ENCODE measurements at places on chromosomes 1 and 21.

DNA sequence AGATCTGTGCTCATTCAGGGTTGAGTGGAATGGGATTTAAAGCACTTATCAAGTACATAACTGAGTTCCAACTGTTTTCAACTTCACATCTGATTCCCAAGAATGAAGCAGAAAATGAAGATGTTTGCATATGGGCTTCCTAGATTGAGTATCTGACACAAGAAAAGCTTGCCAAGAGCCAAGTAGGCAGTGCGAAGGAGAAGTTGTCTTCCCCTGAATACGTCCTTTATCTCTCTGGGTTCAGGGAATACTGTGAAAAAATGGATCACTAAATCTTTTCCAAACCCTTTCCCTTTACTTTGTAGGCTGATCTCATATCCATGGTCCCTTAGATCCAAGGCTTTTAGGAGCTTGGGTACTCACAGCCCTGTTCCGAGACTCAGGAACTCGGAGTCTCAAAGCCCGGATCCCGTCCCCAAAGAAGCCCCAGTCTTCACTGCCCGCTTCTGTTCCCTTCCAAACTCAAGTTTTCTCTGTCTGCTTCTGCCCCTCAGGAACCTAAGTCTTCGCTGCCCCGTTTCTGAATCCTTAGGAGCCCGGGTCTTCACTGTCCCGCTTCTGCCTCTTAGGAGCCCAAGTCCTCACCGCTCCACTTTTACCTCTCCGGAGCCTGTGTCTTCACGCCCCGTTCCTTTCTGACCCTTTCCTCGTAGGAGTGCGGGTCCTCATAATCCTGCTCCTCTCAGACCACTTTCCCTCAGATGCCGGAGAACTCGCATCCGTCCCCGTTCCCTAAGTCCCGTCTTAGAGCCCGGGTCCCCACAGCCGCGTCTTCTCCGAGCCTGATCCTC is 616 bp downstream of the TAF12 start:
- no peak for DNase-seq

DNA sequence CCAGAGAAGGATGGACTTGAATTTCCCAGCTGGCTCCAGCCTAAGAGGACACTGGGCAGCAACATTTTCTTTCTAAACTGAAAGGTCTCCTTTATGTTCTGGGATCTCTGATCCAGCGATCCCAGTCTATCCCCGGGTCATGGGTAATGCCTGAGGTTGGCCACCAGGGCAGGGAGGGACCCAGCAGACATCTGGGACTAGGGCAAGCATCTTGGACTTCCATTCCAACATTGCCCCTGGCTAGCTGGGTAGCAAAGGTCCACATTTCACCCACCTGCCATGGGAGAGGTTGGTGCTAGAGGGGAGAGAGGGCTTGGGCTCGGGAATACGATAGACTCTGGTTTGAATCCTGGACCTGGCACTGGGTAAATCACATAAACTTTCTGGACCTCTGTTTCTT is 84.6 kb downstream of the LRRN2 start:
- DNase-seq = no peak

DNA sequence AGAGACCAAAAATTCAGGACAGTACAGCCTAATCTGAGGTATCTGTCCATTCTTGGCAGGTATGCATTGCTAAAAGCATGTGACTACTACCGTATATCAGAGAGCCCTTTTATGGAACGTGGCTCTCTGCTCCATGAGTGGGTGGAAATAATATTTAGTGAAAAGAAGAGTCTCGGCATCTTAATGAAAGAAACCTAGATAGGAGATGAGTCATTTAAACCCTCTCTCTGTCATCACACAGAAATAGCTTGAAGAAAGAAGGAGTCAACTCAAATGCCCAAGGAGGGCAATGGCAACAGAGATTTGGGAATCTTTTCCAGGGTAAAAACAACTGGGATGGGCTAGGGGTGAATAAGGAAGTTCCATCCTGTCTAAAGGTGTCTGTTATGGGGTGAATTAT is 528.2 kb downstream of the SMYD3 start:
- DNase-seq = no peak

GRCh38 chr1:113390871-113391648 is 745 bp downstream of the MAGI3 start:
- DNase-seq = peak; percentile 17

GRCh38 chr21:43639470-43640353 is 19.6 kb downstream of the HSF2BP start:
- DNase-seq = no peak

GRCh38 chr1:18646091-18646785 is 15.6 kb downstream of the PAX7 start:
- no peak for DNase-seq

DNA sequence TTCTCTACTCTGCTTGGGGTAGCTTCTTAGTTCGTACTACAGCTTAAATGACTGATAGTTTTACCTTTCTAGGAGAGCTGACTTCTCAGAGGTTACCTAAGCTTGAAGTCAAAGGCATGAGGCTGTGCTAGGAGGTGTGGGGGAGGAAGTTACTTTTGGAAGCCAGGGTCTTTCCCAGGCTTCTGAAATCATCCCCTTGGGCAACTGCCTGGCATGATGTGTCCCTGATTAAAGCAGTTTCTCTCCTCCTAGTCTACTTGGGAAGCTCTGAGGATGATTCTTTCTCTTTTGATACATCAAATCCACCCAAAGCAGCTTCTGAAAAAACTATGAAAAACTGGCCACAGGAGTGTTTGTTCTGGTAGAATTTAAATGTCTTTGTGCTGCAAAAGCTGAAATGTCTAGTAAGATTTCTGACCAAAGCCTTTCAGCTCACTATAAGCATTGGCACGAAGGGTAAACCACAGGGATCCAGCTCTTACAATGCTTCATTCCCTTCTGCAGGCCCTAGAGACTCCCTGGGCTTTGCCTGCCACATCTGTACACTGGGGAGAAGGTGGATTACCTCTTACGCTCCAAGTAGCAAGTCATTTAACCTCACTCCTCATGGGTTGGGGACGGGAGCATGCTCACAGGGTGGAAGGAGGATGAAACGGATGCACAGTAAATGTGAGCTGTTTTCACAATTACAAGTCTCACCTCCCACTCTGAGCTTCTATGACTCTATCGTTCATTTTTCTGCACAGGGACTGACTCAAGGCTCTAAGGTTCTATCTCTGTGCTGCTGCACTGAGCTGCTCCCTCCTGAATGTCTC is 59.6 kb downstream of the RUNX1 start:
- DNase-seq = peak; percentile 44

Data from stimulated activated CD4-positive, alpha-beta T cell treated with anti-CD3 and anti-CD28 coated beads, Interleukin-12 subunit alpha, Interleukin-12 subunit beta, amount 100 ng/mL, for 24 hours (primary cell).